ENCODE measurements at places on chromosomes 12 and 14. TPM values are rescaled to one million over a fixed set of nuclear protein-coding genes. Genes with fewer than 3 reads are reported as not detected.
A peak's percentile ranks its signal among the peaks of the same experiment; 100 is the strongest.

GRCh38 chr12:43459285-43459684 lies 92.7 kb downstream of the ADAMTS20 start:
- DNase-seq: no peak

GRCh38 chr12:87127272-87127671 lies 871.1 kb upstream of the MGAT4C start:
- DNase-seq: no peak

DNA sequence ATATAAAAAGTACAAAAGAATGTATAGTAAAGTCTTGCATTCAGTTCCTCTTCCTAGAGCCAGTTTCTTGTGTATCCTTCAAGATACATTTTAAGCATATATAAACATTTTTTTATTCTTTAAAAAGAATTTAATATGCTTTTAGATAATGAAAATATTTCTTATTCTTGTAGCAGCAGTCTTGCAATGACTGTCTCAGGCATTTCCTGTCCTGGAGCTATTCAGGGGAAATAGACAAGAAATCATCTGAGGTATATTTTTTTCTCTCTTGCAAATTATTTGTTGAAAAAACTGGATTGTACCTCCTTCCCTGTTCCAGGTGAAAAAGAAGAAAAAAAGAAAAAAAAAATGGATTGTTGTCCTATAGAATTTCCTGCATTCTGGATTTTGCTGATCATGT lies 17.0 kb upstream of the ERBB3 start:
- DNase-seq: no peak

DNA sequence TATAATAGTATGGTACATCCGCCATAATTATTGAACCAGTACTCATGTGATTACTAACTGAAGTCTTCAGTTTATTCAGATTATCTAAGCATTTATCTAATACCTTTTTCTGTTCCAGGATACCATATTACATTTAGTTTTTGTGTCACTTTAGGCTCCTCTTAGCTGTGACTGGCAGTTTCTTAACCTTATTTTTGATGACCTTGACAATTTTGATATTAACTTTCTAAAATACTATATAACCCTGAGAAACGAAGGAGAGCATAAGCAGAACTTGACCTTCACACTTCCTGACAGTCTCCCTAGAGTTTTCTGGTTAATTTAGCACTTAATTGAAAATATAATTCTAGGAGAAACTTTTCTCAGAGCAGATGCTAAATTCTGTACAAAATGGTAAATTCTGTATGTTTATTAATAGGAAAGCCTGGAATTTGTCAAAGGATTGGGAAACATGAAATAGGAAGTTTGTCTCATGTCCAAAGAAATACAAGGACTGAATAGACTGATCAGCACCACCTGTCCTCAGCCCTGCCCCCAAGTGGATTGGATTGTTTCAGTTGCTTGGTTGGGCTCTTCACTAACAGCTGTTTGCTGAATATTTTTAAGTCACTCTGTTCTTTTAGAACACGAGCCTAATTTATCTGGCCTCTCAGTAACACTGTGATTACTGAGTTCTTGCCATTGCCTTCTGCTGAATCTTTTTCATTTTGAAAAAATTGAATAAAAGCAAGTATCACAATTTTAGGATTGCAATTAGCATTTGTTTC lies 6.0 kb downstream of the BICDL1 start:
- DNase-seq: no peak

GRCh38 chr14:101781240-101782061 lies 19.9 kb downstream of the PPP2R5C start:
- no peak for DNase-seq

- no peak for DNase-seq
Measured at GRCh38 chr12:128793701-128794100, 30.1 kb downstream of the SLC15A4 start.

DNA sequence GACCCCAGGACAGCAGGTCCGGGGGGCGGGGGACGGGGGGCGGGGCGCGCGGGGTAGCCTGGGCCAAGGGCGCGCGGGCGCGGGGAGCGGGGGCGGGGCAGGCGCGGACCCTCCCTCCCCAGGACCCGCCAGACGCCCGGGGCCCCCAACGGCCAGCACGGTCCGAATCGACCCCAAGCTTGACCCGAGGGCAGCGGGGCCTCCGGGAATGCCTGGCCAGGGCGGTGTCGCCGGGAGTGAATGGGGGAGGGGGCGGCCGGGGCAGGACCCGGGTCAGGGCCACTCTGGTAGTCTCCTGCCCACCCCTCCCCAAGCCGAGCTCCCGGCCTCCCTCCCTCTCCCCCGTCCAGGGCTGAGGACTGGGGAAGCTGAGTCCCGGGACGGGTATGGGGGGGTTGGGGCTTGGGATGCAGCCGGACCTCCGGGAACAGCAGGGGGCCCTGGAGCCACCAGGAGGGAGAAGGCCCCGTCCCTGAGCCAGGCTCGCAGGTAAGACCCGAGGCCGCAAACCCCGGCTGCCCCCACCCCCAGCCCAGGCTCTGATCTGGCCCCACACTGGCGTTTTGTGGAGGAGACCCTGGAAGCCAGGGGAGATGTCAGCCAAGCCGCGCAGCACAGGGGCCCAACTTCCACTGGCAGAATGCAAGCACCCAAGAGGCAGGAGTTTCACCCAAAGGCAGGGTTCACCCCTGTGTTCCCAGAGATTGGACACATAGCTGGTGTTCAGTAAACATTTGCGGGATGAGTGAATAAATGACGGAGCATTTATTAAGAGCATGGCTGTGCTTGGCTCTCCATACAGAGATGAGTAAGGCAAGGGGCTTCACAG lies 545 bp upstream of the GALNT9 start:
- no peak for DNase-seq

DNA sequence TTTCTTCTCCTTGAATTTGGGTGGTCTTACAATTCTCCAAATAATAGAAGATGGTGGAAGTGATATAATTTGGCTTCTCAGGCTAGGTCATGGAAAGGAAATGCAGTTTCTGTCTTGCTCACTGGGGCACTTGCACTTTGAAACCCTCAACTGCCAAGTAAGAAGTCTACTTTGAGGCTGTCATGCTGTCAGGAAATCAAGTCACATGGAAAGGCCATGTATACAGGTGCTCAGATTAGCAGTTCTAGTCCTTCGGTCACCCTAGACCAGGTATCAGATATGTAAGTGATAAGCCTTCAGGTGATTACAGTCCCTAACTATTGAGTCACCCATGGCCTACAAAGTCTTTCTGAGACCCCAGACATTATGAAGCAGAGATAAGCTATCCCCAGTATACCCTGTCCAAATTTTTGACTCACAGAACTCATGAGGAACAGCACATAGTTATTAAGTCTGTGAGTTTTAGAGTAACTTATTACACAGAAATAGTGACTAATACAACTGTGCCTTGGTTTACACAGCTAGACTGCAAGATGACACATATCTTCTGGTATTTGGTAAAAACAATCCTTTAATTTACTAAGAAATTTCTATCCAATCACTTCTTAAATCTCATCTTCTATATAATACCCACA lies 26.3 kb upstream of the BBS10 start:
- no peak for DNase-seq

DNA sequence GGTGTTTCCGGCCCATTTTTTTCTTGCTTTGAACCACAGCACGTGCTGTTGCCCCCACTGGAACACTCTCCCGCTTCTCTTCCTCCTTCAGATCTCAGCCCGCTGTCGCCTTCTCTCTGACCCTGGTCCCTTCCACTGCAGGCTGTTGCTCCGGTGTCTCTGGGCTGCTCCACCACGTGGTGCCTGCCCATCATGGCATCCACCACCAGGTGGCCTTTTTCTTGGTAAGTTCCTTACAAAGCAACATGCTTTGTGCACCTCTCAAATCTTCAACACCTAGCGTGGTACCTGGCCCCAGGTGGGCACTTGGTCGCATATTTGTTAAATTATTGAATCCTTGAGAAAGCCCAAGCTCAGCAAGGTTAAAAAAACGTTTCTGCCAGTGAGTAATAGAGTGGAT lies 19.1 kb downstream of the TUNAR start:
- no peak for DNase-seq

DNA sequence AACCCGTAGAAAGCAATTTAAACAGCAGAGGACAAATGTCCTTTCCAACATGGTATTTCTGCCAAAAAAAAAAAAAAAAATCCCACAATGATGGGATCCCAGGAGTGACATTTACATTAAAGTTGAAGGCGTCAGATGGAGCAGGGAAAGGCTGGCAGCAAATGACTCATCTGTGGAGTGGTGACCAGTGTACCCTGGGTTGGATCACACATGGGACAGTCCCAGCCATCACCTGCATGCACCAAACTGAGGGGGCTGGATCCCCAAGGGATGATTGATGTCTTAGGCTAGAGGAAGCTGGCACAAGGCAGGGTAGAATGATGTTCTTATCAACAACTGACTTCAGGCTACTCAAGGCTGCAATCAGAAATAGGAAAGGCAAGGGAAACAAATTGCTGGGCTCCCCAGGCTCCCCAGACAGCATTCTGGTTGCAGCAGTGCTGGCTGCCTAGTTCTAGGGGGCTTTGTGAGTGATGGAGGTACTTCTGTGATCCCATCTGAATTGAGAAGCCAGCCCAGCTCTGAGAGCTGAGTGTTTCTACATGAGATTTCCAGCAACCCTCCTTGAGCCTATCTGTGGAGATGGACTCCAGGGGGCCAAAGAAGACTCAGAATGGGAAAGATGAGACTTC lies 117.9 kb downstream of the DPF3 start:
- DNase-seq: no peak

GRCh38 chr12:1531654-1532374 lies 62.6 kb downstream of the FBXL14 start:
- no peak for DNase-seq

- no peak for DNase-seq
Measured at GRCh38 chr12:94725375-94726168, 75.2 kb upstream of the TMCC3 start.

GRCh38 chr12:99311373-99311772 lies 336.2 kb upstream of the GARIN6 start:
- DNase-seq: no peak

DNA sequence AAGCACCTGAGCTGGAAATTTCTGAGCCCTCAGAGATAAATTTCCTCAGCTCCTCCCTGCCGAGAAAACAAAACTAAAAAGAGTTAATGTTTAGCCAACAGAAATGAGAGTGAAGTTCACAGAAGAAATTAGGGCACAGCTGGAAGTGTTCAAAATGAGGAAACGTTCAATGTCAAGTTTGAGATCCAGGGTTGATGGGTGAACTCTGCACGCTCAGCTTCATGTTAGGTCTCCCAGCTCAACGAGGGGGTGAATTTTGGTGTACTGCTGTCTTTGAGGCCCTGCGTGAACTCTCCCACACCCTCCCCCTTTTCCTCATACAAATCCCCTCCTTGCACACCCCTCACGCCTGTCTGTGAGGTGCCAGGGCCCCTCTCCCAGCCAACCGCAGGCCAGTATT lies 13.3 kb upstream of the OAS3 start:
- DNase-seq: no peak

GRCh38 chr14:71932229-71932981 lies at the start of gene RGS6:
Gene RGS6, plus strand, starts transcription at chr14:71932429.
- DNase-seq: peak; percentile 36

GRCh38 chr12:15651371-15651770 lies 137.8 kb downstream of the EPS8 start:
- DNase-seq: no peak

DNA sequence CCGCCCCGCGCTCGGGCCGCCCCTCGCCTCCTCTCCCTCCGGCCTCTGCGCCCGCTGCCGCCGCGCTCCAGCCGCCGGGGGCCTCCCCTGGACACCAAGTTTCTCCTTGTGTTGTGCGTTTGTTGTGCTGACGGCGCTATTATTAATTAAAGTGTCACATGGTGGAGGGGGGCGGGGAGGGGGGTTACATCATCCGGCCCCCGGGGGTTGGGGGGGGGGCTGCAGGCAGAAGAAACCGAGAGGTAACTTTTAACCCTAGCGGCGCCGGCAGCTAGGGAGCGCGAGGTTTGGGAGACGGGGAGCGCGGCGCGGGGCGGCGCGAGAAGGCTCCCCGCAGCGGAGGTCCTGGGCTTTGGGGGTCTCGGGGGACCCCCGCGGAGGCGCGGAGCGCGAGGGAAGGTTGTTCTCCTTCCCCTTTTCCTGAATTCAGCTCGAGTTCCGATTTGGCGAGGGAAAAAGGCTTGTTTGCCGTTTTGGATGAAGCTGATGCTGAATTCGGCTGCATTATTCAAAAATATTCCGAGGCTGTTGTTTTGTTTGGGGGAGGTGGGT lies at the start of gene HRK:
Gene HRK, minus strand, starts transcription at position 117 of the 552 bp plus-strand sequence. CDS start 134 bp downstream, outside the sequence.
- no peak for DNase-seq

- DNase-seq: no peak
Measured at GRCh38 chr12:19223695-19224094, 94.2 kb downstream of the PLEKHA5 start.

- peak; percentile 88 for DNase-seq
Measured at GRCh38 chr12:93569656-93570551, 2.6 kb upstream of the SOCS2 start.

DNA sequence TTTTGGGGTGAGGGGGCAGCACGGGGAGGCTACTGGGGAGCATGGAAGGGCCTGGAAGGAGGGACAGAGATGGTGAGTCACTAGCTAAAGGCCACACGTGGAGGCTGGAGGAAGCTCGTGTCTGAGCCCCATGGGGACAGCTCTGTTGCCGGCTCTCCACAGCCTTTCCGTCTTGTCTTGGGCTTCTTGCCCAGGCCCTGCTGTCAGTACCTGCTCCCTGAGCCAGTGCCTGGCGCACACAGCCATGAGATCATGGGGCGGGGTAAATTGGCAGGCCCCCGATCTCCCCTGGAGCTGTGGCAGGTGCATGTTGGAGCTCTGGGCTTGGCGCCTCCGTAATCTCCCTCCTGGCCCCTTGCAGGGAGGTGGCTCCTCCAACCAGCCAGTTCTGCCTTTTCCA lies 16.1 kb upstream of the KRT80 start:
- no peak for DNase-seq

The PRB2 gene
- total RNA-seq: not detected

The METAP2 gene
- total RNA-seq: 92.2 TPM

The JAG2 gene
- 33.7 TPM for total RNA-seq

The ALKBH2 gene
- 37.4 TPM for total RNA-seq

The CABP1 gene
- total RNA-seq: 1.1 TPM

The LPCAT3 gene
- 44.6 TPM for total RNA-seq

The KDM5A gene
- 87.7 TPM for total RNA-seq

The HSPB8 gene
- 15.7 TPM for total RNA-seq

The NAA25 gene
- 37.3 TPM for total RNA-seq

The KCNH5 gene
- 2.3 TPM for total RNA-seq

The KRT83 gene
- not detected for total RNA-seq

The ADAM21 gene
- 0.11 TPM for total RNA-seq

All from mesothelial cell of epicardium (in vitro differentiated cells).